MCF 10A (cell line): ENCODE measurements at places on chromosomes 1 and 21. TPM values are rescaled to one million over a fixed set of nuclear protein-coding genes. Genes with fewer than 3 reads are reported as not detected.

LRRIQ3 gene
- 0.63 and 0.86 TPM in 2 replicates for total RNA-seq

DNA sequence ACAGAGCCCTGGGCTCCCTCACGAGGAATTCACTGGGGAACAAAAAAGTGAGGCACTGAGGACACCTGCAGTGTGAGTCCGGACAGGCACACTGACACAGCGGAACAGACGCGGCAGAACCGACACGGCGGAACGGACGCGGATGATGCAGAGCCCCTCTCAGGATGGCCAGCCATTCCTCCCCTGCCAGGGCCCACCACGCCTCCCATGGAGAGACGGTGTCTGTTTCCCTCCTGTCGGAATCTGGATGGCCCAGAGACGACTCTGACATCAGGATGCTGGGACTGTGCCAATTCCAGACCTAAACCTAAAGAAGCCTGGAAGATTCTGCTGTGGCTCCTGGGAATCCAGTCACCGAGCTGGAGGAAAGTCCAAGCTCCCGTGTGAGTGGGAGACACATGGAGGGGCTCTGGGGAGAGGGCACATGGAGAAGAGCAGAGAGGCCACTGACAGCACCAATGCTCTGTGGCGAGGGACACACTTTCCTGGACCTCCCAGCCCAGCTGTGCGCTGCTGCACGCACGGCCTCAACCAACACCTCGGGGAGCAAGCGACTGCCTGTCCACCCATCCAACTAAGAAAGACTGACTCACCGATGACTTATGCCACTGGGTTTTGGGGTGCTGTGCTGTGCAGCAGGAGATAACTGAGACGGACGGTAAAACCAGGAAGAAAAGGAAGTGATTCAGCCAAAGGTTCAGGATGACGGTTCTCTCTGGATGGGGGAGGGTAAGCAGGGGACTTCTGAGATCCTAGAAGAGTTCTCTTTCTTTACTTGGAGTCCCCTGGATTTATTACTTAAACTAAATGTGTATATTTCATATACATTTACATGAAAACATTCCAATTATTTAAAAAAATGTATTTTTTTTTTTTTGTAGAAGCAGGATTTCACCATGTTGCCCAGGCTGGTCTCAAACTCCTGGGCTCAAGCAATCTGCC is 23.3 kb downstream of the ZBTB17 start:
- DNase-seq: peak; percentile 95

DNA sequence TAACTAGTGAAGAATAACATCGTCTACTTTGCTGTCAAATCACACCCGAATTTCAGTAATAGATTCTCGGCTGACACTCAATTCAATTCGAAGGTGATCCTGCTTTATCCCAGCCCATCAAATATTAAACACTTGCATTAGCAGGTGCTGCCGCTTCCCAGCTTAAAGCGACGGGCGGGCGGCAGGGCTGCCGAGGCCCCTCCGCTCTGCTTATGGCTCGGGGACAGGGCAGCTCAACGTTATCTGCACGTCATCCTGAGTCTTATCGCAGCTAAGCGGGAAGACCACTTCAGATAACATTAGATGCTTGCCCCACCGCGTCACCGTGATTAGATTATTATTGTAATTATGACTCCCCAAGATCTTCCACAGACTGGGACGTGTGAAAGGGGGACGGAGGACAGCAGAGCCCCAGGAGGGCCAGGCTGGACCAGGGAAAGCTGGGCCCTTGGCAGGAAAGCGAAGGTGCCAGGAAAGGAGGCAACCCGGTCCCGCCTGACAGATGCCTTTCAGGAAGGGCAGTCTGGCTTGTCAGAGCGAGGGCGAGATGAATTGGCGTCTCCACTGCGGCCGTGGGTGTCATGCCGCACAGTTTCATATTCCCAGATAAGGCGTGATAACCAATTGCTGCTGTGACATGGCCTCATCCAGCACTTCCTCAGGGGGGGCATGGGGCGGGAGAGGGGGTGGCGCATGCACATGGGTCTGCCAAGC is 37.0 kb downstream of the DMAP1 start:
- DNase-seq: no peak

S100A3 gene
- total RNA-seq: 85.7 and 90.0 TPM in 2 replicates

DNA sequence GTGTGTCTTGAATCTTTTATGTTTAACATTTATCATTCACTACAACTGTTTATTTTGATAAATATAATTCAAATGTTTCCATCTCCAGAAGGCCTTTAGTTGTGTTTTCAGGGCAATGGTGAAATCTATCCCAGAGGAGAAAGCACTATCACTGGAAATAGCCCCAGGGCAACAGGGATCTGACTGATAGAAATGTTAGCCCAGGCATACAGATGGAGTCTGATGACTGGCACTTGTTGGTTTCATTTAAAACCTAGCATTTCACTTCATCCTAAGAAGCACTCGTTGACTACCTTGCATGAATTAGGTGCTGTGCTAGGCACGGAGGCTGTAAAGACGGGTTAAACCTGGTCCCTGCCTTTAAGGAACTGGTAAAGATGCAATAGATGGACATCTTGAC is 103.1 kb downstream of the C1orf21 start:
- DNase-seq: no peak

CELA3B gene
- not detected in 2 replicates for total RNA-seq

DNA sequence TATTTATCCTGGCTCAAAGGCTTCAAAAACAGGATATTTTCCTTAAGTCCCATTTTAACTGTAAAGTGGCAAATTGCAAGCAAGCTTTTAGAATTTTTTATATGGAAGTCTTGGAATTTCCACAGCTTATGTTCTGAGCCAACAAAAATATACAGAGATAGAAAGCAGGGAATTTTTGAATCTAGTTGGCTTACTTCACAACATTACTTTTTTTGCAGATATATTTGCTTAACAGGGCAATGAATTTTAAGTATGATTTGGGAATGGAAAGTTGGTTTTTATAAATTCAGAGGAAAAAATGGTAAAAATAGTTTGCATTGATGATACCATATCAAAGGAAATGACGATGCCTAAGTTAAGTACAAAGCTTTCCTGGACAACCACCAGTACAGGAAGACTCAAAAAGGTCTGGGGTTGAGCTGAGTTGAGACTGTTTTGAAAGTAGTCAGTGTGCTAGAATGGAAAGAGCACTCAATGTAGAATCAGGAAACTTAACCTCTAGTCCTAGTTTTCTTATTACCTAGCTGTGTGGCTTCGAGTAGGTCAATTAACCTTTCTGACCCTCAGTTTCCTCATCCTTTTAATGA is 11.0 kb upstream of the VCAM1 start:
- DNase-seq: no peak

GRCh38 chr21:46388896-46389295 is 64.9 kb downstream of the PCNT start:
- DNase-seq: no peak

- peak; percentile 23 for DNase-seq
Observed at GRCh38 chr1:81706650-81707435, 93.9 kb upstream of the ADGRL2 start.

DARS2 gene
- total RNA-seq: 34.6 and 40.4 TPM in 2 replicates

DNA sequence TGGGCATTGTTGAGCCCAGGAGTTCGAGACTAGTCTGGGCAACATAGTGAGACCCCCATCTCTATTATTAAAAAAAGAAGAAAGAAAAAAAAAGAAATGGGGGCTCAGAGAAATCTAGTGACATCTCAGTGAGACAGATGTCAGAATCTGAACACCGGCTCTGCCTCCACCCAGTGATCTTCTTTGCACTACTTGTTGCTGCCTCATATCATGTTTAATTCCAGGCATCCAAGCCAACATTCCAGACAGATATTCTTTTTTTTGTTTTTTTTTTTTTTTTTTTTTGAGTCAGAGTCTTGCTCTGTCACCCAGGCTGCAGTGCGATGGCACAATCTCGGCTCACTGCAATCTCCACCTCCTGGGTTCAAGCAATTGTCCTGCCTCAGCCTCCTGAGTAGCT is 5.0 kb upstream of the ARL8A start:
- DNase-seq: no peak

GRCh38 chr1:70353601-70354331 is 756 bp downstream of the ANKRD13C start:
- peak; percentile 51 for DNase-seq

- peak; percentile 68 for DNase-seq
Observed at GRCh38 chr1:10646347-10646861, 150.0 kb downstream of the CASZ1 start.

ST6GALNAC5 gene
- total RNA-seq: 2.1 and 3.3 TPM in 2 replicates

GRCh38 chr21:27693376-27693775 is 726.5 kb upstream of the ADAMTS5 start:
- peak; percentile 84 for DNase-seq

DNA sequence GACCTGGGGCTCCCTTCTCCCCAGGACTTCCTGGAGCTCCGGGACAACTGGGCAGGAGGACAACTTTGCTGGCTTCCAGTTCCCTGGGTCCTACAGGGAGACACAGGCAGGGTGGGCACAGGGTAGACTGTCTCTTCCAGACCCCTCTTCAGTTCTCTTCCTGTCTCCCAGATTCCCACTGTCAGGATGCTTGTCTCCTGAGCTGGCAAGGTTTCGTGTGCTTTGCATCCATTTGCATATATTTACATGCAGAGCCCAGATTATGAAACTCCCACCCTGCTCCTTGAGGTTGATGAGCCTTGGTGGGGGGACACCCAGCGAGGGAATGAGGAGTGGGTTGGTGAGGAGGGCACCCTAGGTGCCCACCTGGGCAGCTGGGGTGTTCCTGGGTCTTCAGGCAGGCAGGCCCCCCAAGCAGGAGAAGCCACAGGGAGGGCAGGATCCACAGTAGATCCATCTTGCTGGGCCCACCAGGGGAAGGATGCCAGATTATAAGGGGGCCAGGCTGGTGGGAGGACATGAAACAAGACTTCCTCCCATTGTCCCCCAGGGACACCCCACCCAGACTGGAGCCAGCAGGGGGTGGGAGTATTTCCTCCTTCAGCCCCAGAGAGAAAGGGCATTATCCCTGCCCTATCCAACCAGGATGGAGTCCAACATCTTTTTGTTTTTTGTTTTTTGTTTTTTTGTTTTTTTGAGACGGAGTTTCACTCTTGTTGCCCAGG is at the start of gene FCN3:
TSS of gene FCN3 (minus strand) at position 463 of the 725 bp plus-strand sequence. CDS start at position 457, 6 bp downstream.
- DNase-seq: no peak

GABPB2 gene
- 20.2 and 22.9 TPM in 2 replicates for total RNA-seq

LDLRAD2 gene
- not detected in 2 replicates for total RNA-seq

DNA sequence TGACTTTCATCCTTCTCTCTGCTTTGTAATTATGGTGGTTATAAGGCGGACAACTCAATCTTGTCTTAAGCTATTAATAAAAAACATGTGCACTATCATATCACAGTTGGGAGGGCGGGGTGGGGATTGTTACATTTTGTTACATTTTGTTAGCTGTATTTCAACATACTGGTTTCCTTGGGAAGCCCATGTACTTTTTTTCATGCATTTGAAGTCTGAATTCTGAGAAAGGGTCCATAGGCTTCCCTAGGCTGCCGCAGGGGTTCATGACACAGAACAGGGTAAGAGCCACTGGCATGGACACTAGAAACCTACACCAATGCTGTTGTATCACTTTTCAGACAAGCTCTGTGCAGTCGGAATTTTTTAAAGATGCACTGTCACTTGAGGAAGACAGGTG is 178.8 kb downstream of the ETS2 start:
- DNase-seq: no peak

DNA sequence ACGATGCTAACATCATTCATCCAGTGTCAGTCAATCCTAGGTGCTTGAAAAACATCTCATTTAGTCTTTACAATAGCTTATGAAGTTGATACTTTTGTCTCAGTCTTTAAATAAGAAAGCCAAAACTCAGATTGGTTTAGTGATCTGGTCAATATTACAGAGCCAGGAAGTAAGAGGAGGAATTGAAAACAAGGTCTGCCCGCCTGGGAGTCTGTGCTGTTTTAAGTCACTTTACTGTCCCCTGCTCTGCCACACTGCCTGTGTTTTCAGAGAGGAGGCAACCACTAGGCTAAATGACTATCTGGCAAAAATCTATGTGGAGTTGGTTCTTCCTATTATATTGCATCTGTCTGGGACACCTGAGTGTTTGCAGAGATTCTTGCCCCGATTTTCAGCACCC is 62.3 kb downstream of the ST6GALNAC3 start:
- DNase-seq: no peak

OR2T29 gene
- total RNA-seq: not detected in 2 replicates

GRCh38 chr1:97271916-97272788 is 550.6 kb downstream of the PTBP2 start:
- no peak for DNase-seq

- DNase-seq: peak; percentile 62
Observed at GRCh38 chr1:151653397-151653796, 41.5 kb downstream of the SNX27 start.

DPT gene
- 1.1 and 1.9 TPM in 2 replicates for total RNA-seq

DNA sequence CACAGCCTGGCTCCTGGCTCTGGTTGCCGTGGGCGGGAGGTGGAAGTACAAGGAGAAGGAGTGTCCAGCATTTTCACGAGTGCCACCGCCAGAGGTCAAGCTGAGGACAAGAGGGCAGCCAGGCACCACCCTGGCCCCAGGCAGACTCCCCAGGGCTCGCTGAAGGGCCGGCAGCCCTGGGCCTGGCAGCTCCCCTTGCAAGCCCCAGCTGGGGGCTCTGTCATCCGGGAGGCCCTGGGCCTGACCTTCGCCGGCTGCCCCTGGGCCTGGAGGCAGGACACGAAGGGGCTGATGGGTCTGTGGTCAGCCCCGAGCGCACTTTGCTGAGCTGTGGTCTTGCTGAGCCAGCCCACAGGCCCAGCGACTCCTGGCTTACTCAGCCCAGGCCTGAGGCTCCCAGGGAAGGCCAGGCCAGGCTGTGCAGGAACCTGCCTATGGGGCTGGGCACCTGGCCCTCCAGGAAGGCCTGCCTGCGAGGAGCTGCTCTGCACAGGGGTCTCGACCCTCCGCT is 74.8 kb downstream of the MORN1 start:
- DNase-seq: no peak

DNA sequence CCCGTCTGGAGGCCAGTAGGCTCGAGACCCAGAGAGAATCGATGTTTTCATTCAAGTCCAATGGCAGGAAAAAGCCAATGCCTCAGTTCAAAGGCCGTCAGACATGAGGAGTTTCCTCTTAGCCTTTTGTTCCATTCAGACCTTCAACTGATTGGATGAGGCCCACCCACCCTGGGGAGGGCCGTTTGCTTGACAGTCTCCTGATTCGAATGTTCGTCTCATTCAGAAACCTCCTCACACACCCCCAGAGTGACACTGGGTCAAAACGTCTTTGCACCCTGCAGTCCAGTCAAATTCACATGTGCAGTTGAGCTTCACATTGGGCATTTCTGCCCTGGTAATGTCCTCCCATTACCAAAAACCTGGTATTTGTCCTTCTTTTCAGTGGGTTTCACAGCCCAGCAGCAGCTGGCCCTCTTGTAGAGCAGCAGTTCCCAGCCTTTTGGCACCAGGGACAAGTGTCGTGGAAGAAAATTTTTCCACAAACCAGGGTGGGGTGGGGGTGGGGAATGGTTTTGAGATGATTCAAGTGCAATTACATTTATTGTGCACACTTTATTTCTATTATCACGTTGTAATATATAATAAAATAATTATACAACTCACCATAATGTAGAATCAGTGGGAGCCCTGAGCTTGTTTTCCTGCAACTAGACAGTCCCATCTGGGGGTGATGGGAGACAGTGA is 40.1 kb downstream of the RSPH1 start:
- no peak for DNase-seq

AMY1C gene
- total RNA-seq: not detected in 2 replicates

DNA sequence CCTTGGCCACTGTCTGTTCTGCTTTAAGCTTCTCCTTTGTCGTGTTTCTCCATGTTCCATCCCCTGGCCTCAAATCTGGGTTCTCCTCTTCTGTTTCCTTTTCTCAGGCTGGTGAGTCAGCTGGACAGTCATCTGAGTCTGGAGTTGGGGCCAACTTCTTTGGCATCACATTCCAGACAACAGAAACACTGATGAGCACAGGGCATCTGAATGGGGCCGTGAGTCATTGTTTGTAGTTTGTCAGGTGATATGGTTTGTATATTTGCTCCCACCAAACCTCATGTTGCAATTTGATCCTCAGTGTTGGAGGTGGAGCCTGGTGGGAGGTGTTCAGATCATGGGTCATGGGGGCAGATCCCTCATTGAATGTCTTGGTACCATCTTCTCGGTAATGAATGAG is 14.3 kb upstream of the OLIG2 start:
- DNase-seq: peak; percentile 93
